ENCODE measurements at places on chromosomes 16 and 17. TPM values are rescaled to one million over a fixed set of nuclear protein-coding genes. Genes with fewer than 3 reads are reported as not detected.

SYNGR3 gene
- 19.8 TPM for total RNA-seq

ALDH3A1 gene
- total RNA-seq: not detected

CDH15 gene
- total RNA-seq: not detected

DNA sequence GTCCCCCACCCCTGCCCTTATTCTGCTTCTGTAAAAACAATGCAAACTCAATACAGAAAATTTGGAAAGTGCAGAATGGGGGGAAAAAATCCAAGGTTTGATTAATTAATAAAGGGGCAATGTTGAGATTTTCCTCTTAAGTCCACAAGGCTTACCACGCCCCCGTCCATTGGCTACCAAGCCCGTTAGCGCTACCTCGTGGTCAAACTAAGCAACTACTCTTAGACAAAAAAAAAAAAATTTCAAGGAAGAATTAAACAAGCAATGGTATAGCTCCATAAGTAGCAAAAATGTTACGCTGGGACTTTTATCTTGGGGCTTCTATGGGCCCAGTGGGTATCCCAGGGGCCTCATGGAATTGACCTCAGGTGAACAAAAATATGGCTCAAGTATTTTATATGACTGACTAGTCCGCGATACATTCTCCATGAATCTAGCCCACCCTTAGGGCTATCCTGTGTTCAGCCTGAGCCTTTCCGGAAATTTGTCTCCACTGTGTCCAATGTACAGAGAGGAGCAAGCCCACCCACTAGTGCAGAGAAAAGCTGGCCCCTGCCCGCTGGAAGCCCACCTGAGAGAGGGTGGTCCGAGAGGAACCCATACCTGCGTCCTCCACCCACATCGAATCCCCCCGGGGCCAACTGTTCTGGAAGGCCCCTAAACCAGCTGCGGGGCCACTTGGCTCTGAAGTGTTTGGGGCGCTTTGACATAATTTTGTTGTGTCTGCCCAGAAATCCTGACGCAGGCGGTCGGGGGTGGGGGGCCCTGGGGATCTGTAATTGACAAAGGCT is 19.1 kb upstream of the TEX2 start:
- peak; percentile 74 for DNase-seq

GRCh38 chr17:32755045-32755805 is 121.7 kb downstream of the MYO1D start:
- DNase-seq: peak; percentile 62

Data from B cell (primary cell).